ENCODE measurements at places on chromosomes 6 and 20.

DNA sequence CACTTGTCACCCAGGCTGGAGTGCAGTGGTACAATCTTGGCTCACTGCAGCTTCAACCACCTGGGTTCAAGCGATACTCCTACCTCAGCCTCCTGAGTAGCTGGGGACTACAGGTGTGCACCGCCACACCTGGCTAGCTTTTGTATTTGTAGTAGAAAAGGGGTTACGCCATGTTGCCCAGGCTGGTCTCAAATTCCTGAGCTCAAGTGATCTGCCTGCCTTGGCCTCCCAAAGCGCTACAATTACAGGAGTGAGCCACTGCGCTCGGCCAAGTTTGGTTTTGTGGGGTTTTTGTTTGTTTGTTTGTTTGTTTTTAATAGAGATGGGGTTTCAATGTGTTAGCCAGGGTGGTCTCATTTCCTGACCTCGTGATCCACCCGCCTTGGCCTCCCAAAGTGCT is 12.3 kb downstream of the LOC128125822 start:
- DNase-seq: no peak

GRCh38 chr6:163355426-163355991 is 59.0 kb upstream of the QKI start:
- DNase-seq: peak; percentile 12

DNA sequence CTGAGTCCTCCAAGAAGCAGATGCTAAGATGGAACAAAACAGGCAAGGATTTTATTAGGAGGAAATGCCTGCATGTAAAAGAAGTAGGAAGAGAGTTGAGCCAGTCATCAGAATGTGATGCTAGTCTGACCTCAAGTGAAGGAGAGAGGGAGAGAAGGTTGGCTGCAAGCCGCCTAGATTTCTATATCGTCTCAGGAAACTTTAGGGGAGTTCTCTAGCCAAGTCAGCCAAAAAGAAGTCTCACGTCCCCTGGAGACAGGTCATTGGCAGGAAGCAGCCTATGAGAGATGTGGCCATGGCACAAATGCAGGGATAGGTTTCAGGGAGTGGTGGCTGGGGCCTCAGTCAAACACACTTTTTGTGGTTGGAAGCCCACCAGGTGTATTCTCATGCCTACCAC is 378.0 kb downstream of the CD109 start:
- DNase-seq: no peak

GRCh38 chr20:39874049-39874893 is 814.8 kb downstream of the MAFB start:
- DNase-seq: peak; percentile 18

DNA sequence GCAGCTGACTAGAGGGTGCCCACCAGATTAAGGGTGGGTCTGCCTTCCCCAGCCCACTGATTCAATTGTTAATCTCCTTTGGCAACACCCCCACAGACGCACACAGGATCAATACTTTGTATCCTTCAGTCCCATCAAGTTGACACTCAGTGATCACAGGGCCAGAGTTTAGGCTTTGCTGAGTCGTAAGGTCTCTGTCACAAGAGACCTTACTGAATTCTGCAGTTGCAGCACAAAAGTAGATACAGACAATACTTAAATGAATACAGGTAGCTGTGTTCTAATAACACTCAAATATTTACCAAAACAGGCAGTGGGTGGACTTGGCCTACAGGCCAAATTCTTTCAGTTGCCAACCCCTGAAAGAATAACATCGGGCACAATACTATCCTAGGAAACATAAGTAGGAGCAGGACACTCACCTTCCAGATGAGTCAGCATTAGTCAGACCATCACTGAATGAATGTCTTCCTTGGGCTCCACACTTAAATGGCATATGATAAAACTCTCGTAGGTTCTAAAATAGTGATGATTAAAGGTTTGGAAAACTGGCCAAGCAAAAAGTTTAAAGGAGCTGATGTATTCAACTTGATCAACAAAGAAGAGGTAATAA is 190.0 kb downstream of the UBE3D start:
- peak; percentile 84 for DNase-seq

GRCh38 chr20:52103913-52104545 is 87.5 kb downstream of the ZFP64 start:
- DNase-seq: peak; percentile 37

All from PC-9 (cell line).